ENCODE measurements at places on chromosomes 6 and 20.

- DNase-seq, result no peak
These were observed 49.4 kb downstream of the CTCFL start for GRCh38 chr20:57475388-57476083.

- DNase-seq, result no peak
These were observed 11.6 kb upstream of the TAAR9 start for GRCh38 chr6:132526461-132526860.

- no peak for DNase-seq
These were observed 130.6 kb downstream of the TBX18 start for GRCh38 chr6:84633771-84634170.

- DNase-seq, result no peak
These were observed 62.4 kb downstream of the JAG1 start for GRCh38 chr20:10611357-10611756.

DNA sequence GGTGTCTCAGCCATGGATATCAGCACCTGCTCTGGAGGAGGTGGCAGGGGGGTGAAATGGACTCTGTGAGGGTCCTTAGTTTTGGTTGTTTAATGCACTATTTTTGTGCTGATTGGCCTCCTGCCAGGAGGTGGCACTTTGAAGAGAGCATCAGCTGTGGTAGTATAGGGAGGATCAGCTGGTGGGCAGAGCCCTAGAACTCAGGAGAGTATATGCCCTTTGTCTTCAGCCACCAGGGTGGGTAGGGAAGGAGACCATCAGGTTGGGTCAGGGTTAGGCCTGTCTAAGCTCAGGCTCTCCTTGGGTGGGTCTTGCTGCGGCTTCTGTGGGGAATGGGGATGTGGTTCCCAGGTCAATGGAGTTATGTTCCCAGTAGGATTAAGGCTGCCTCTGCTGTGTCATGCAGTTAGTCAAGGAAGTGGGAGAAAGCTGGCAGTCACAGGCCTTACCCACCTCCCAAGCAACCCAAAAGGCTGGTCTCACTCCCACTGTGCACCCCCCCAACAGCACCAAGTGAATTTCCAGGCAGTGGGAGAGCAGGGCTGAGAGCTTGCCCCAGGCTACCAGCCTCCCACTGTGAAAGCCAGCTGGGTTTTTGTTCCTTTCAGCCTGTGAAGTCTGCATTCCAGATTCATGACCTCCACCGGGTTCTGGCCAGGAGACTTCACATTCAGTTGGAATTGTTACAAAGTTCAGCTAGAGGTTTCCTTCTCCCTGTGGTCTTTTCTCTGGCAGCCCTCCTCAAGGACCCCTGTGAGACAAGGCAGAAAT lies 5.7 kb upstream of the OSTM1 start:
- DNase-seq, result no peak

DNA sequence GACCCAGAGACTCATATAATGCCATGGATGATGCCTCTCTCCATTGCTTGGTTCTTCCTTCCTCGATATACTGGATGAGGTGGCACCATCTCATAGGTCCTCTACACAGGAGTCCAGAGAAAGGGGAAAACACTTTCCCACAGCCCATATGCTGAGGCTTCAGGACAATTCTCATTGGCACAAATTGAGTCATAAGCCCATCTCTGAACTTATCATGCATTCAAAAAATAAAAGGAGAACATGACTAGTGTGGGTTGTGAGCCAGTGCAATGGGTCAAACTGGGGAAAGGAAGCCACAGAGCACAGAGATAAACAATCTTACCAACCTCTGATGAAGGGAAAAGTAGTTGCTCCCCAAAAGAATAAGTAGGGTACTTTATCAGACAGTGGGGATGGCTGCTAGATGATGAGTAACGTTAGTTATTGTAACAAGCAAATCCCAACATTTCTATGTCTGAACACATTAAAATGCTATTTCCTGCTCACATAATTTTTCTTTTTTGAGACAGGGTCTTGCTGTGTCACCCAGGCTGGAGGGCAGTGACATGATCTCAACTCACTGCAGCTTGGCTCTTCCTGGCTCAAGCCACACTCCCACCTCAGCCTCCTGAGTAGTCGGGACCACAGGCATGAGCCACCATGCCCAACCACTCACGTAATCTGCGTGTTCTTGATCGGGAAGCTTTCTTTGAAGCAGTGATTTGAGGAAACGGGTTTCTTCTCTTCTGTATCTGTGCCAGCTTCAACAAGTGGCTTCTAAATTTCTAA lies 27.0 kb downstream of the SOD2 start:
- DNase-seq, result no peak

DNA sequence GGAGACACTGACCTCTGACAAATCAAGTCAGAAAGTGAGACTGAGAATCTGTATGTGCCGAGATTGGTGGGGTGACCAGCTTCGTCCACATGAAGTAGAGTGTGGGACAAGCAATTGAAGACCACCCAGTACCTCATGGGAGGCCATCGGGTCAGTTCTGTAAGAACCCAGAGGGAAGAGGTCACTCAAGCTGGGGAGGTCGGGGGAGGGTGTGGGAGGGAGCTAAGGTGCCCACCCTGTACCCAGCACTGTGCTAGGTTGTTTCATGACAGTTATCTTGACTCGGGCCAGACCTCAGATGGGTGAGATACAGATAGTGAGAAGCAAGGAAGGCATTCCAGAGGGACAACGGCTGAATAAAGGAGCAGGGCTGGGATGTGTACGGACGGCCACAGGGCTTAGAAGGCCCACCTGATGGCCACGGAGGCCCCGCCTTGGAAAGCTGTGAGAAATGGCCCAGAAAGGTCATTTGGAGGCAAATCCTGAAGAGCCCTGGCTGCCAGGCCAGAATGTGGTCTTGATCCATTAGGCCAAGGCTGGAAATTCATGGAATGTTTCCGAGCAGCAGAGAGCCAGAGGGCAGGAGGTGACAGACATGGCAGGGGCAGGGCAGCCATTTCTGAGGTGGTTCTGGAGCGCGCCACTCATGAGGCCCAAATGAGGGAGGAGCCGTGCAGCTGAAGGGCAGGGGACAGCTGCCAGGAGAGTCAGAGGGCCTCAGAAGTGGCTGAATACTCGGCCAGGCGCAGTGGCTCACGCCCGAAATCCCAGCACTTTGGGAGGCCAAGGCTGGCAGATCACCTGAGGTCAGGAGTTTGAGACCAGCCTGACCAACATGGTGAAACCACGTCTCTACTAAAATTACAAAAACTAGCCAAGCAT lies 7.7 kb downstream of the MMP24OS start:
- DNase-seq, result no peak

DNA sequence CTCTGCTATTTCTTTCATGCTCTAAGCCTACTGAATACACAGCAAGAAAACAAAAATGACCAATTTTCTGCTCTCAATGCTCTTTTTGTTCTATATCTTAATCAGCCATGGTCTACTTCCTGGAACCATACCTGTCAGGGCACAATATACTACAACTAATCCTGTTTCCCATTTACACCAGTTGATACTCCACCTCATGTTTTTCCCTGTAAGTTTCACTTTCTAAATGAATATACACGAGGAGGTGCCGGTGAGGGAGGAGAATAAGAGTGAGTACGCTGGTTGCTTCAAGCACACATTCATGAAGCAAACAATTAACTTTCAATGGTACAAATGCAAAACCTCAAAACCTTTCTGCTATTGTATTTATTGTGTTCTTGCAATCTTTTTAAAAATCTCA lies 443.1 kb upstream of the ID4 start:
- DNase-seq, result no peak

DNA sequence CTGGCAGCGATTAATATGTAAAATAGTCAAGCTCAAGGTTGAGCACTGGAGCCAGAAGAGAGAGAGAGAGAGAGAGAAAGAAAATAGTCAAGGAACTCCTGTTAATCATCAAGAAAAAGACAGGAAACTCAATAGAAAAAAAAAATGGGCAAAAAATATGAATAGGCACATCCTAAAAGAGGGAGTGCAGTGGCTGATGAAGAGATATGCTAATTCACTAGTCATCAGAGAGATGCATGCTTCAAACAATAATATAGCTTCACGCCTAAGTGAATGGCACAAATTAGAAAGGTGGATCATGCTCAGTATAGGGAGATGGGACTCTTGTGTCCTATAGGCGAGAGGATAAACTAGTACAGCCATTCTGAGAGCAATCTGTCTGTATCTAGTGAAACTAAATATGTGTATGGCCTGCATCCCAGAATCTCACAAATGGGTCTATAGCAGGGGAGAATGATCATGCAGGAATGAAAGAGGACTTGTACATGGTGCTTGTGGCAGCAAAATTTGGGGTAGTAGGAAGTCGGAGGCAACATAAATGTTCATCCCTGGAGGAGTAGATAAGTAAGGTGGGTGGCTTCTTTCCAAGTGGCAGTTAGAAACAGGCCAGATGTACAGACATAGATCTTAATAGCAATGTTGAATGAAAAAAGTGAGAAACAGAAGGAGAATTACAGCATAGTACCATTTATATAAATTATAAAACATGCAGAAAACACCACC lies 176.8 kb downstream of the VEGFA start:
- DNase-seq, result no peak
